ENCODE measurements at places on chromosomes 3 and 15.

GRCh38 chr3:126546013-126546412, 12.7 kb downstream of the C3orf22 start:
- DNase-seq: no peak

DNA sequence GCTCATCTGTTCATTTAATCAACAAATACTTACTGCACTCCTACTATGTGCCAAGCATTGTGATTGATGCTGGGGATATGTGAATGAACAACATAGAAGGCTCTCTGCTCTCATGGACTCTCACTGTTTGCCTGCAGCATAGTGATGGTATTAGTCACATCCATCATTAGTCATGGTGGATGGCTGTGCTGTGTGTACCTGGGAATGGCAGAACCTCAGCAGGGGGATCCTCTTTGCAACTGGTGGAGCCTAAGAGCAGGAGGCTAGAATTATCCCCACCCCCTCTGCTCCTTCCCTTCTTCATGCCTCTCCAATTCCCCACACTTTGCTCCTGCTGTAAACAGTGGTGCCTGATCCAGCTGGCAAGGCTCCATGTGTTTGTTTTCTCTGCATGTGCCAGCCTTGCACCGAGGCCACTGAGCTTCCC, 20.5 kb downstream of the BOC start:
- no peak for DNase-seq

DNA sequence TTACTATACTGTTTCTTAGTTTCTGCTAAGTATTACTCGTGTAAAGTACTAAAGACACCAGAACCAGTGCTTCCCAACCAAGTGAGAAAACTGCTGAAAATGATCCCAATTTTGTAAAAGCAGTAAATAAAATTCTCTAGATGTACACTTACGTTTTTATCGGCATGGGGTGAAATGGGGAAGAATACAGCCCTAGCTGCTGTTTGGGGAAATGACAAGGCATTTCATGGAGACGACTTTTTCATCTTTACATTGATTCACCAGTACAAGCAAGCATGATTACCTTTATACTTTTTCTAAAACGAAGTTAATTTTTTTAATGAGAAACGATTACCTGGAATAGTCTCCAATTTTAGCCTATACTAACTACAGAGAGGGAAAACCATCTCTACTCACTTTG, 1.4 kb downstream of the PSMD6 start:
- no peak for DNase-seq

DNA sequence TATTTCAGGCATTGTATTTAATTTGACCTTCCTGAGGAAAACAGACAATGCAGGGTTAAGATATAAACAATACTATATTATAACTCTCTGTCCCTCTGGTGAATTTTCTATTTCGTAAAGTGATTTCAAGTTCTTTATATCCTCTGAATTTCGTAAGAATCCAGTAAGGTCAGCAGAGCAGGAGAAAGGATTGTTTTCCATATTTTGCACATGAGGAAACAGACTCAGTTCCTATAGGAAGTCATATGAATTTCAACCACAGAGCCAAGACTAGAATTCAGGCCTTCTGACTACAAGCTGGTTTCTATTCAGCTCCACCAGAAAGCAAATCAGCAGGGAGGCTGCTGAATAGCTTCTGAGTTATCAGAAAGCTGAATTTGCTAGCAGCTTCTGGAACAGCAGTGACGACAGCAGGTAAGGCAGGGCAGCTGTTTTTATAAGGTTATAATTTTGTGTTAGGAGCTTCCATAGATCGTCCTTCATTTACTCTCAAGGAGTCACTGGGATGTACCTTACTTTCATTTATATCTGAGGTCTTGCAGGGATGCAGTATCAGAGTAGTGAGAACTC, 11.1 kb upstream of the PLAAT1 start:
- DNase-seq: no peak

- no peak for DNase-seq
These were observed 41.4 kb upstream of the FLNB start for GRCh38 chr3:57966829-57967228.

GRCh38 chr3:121750087-121750415, 510 bp upstream of the GOLGB1 start:
- no peak for DNase-seq

DNA sequence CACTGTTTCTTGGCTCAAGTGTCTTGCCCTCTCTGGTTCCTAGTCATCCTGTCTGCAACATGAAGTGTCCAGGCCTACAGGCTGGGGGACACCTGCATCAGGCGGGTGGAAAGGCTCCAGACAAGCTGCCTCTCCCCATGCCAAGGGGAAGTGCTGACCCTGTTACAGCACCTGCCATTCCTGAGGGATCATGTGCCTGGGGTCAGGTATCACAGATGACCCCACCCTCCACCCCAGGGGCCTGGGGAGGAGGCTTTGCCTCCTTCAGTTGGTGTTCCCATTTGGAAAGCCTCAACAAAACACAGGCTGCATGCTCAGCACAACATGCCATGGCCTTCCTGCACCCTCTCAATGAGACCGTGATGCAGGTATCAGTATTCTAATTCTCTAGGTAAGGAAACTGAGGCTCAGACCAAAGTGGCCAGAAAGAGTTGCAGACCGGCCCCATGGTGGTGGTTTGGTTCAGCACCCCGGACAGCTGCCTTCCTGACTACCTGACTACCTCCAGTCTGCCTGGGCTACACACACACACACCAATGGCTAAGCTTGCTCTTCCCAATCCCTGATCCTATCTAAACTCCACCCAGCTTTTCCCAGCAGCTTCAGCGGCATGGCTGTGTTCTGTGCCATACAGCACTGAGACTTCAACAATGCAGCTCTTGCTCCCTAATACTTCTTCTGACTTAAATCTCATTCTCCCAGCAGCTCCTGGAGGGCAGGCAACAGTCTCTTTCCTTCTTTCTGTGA, 69.7 kb upstream of the LINGO1 start:
- DNase-seq: no peak

DNA sequence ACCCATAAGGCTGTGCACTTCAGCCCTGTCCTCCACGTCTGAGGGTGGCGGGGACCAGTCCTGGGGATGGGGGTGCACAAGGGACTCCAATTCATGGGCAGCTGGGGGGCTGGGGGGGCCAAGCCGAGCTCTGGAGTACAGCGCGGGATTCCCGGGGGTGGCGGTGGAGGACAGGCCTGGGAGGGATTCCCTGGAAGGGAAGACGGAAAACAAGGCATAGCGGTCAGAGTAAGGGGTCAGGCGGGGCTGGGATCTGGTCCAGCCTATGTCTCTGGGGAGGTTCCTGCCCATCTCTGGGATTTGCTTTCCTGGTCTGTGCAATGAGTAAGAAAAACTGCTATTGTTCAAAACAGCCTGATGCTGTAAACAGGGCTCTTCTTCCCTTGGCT, 8.1 kb upstream of the IGDCC3 start:
- no peak for DNase-seq

DNA sequence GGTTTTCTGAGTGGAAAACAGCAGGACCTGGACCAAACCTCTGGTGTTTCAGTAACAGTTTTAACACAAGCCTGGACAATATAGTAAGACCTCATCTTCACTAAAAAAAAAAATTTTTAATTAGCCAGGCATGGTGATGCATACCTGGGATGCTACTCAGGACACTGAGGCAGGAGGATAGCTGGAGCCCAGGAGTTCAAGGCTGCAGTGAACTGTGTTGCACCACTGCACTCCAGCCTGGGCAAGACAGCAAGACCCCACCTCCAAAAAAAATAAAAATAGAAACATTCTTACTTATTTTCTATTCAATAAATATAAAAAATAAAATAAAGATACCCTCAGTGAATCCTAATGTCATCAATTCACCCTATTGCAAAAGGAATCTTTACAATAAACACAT, 21.5 kb downstream of the ULK4 start:
- DNase-seq: no peak

GRCh38 chr15:80404761-80405553, 775 bp downstream of the ARNT2 start:
- no peak for DNase-seq

DNA sequence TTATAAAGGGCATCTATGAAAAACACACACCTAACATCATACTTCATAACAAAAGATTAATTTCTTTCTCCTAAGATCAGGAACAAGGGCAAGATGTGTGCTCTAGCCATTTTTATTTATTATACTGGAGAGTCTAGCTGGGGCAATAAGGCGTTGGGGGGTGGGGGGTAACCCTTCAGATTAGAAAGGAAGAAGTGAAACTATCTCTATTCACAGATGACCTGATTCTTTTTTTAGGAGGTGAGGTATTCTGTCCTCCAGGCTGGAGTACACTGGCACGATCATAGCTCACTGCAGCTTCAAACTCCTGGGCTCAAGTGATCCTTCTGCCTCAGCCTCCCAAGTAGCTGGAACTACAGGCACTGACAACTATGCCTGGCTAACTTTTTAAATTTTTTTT, 89.5 kb upstream of the MANF start:
- DNase-seq: no peak

DNA sequence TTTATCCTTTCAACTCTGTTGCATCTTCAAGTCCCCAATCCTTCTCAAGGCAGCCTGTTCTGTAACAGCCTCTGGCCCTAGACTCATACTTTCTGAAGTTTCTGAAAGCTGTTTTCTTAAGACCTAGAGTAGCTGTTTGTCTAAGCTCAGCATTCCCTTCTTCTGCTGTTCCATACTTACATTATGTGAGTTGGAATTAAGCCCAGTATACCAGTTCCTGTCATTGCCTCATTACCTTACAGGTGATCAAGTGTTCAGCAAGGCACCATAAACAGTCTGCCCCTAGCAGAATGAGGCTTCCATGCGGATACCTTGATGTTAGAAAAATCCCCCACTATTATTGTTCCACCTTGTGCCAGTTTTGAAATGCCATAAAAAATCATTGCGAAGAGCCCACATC, 180.6 kb downstream of the PLCL2 start:
- no peak for DNase-seq

DNA sequence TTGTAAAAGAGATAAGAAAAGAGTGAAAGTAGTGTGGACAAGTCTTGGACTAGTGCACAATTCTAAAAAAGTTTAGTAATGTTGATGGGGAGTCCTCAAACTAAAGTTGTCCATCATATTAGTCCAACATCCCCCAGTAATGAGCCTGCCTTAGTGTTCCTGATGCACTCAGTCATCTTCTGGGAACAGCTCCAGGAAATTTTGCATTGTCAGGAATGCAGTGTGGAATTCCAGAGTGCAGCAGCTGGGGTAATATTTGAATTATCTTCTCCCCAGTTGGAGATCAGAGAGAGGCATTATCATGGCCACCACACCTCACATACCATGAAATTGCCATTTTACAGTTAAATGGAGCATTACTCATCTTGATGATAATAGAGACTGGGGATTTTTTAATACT, 528.8 kb upstream of the NAALADL2 start:
- DNase-seq: no peak

DNA sequence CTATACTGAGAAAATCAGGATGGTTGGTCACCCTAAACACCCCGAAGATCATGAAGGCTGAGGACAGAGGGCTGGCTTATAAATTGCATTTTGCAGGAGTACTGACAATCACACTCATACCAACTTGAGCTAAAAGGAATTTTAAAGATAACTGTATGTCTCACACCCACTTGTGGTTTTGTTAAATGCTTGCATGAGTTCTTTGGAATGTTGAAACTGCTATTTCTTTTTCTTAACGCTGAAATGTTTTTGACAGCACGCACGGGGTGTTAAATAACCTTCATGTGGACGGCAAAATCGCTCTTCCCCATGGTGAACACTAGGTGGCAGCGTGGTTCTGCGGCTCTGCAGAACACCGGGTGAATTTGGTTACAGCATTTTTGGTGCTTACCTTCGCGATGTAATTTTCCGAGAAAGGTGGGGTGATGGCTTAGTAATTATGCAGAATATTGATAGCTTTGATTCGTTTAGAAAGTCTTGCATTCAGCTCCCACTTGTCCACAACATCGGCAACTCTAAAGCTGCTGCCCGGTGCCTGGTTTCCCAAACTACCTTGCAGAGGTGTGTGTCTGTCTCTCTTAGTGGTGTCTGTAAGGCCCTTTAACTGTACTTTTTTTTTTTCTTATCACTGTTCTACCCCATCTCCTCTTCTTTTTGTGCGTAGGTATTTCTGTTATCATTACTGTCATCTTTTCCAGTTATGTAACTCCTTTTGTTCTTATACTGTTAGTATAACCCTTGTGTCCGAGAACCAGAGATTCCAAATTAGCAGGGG, 51.7 kb downstream of the ARNT2 start:
- peak; percentile 13 for DNase-seq

DNA sequence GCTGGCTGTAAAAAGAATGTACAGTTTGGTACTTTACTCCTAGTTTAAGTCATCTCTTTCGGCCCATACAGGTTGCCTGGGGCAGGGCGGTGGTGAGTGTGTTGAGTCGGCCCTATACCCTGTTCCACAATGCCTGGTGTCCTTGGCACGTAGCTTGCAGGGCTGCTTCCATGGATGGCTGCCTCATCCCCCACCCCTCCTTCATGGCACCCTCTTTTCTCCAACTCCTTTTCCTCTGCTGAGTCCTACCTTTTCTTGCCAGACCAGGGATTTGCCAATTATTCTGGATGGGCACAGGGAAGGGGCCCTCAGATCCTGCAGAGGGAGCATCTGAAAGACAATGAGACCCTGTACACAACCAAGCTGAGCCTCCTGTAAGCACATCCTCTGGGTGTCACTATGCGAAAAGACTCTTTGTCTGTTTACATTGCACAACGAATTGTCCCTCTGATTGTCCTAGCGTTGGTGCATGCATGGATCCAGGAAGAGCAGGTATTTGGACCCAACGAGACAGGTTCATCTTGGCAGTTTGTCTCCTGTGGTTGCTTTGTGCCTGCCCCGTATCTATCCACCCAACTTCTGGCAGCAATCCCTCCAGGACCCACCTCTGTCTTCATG, 73.6 kb upstream of the CGNL1 start:
- no peak for DNase-seq

GRCh38 chr3:159158213-159158612, 356.4 kb downstream of the MFSD1 start:
- no peak for DNase-seq

DNA sequence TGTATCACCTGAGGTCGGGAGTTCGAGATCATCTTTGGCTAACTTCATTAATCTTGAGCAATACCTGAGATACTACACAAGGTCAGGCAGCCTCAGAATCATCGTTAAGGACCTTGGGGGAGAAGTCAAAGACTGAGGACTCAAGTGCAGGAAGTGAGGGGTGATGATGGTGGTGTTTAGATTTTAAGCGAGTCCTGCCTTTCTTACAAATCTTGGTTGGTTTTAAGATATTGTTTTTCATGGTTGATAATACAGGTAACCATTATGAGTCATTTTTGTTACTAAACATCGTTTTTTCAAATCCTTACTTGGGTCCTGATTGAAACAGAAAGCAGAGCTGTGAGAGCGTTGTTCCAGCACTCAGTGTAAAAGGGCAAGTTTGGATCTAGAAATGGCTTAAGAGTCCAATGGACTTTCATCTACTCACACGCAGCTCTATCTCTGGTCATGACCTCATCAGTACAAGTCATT, 4.1 kb downstream of the RASGRP1 start:
- no peak for DNase-seq

GRCh38 chr3:124714223-124714853, 15.9 kb upstream of the UMPS start:
- DNase-seq: no peak
